Nephron progenitor cell (in vitro differentiated cells): ENCODE measurements at places on chromosomes 1 and 21.

DNA sequence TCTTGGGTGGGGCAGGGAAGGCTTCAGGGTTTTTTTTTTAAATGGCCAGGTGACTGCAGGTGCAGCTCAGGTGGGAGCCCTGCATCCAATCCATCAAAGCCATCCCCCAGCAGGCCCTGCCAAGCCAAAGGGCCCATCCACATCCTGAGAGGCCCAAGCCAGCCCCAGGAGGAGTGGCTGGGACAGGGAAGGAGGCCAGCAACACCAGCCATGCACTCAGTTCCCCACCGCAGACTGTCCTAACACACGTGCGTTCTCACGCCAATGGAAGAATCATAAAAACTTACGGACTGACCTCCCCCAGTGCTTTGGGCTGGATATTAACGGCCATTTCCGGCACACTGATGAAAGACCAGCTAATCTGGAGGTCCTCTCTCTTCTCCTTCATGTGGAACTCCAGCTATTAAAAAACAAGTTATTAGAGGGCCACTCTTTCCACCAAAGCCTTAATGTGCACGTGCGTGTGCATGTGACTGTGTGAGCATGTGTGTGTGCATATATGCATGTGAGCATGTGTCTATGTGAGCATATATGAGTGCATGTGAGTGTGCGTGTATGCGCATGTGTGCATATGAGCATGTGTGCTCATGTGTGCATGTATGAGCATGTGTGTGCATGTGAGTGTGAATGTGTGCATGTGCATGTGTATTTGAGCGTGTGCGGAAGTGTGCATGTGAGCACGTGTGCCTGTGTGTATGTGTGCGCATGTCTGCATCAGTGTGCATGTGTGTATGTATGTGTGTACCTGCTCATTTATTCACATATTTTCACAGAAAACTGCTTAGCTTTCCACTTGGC lies 35.1 kb downstream of the C2CD2 start:
- H3K36me3 ChIP-seq, result peaks cover 33% of the 10 kb centered on the region
- H3K4me3 ChIP-seq, result no peak overlapping the region
- H3K27ac ChIP-seq, result no peak overlapping the region
- H3K27me3 ChIP-seq, result peaks cover 12% of the 10 kb centered on the region

GRCh38 chr1:167440345-167440744 lies 78.0 kb downstream of the CD247 start:
- peaks cover 5% of the 10 kb centered on the region for H3K36me3 ChIP-seq
- no peak for DNase-seq
- peak overlapping the region; percentile 68 for H3K4me3 ChIP-seq
- H3K4me1 ChIP-seq, result peaks cover 19% of the 10 kb centered on the region

DNA sequence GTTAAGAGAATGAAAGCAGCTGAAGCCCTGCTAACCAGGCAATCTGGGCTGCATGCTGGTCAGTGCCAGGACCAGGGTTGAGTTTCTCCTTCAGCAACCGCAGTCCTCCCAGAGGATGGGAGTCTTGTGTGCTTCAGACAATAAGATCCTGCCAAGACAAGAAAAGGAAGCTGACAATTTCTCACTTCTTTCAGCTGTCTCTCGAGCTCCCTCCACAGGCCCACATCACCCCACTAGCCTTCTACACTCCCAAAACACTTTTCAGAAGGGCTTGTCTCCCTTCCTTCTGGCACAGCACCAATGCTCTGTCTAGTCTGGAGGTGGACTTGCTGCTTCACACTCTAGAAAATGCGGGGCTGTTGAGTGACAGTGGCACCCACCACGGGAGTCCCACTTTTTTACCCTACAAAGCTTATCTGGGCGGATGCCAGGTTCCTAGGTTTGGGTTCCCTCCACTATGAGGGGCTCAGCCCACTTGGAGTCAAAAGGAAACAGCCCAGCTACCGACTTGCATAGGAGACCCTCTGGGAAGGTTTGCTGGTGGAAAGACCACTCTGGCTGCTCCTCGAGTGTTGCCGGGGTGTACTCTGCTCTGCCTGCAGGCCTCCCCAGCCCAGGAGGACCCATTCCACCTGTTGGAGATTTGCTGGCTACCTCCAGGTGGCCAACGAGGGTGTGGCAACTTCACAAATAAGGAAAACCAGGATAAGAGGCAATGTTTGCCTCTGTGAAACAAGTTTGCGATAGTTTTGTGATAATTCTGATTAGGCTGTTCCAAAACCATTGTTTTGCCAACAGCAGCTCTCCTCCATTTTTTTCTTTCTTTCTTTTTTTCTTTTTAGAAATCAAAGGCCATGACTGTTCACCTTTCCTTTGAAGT lies 68.9 kb downstream of the TENT5C start:
- no peaks in the 10 kb centered on the region for H3K36me3 ChIP-seq
- H3K4me3 ChIP-seq, result no peak overlapping the region
- no peak overlapping the region for H3K27ac ChIP-seq
- DNase-seq, result no peak
- no peaks in the 10 kb centered on the region for H3K4me1 ChIP-seq

DNA sequence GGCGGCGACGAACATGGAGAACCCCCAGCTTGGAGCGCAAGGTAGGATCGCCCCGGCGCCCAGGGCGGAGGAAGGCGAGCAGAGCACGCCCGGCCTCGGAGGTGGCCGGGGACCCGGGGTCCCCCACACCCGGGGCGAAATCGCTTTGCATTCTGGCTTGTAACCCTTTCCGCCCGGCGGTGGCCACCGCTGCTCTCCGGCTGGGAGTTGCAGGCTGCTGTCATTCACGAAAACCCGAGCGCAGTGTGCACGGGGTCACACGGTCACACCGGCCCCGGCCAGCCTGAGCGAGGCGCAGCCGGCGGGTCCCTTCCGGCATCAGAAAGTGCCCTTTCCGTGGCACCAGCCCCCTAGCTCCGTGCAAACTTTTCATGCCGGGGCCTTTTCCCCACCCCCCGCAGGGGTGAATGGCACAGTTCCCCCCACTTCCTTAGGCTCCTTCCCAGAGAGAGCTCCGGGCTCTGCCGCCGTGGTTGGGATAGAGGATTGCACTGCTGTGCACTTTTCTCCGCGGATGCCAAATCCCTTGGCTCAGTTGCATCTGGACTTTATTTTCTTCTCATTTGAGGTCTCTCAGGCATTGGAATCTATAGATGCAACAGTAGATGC lies 802 bp downstream of the KAZN start:
- peaks cover 3% of the 10 kb centered on the region for H3K27me3 ChIP-seq
- H3K4me3 ChIP-seq, result peak overlapping the region; percentile 88
- peak; percentile 63 for DNase-seq
- H3K4me1 ChIP-seq, result peaks cover 71% of the 10 kb centered on the region
- no peaks in the 10 kb centered on the region for H3K36me3 ChIP-seq

DNA sequence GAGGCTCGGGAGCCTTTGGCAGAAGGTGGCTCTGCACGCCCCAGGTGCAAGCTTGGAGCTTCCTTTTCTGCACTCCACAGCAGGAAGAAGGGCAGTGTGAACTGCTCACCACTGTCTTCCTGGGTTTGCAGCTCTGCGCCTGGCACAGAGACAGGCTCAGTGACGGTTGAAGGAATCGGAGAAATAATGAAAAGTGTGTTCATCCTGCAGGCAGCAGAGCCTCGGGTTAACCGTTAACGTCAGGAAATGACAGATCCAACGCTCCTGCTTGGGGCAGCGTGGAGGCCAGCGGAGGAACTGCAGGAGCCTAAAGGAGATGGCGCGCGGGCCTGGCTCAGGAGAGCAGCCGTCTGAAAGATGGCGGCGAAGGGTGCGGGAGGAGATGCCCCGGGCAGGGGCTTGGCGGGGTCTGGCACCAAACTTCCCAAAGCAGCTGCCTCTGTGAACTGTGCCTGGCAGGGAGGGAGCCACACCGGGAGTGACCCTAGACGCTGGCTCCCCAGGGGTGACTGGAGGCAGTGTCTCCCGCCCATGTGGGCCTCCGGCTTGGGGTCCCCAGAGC lies 10.9 kb upstream of the SAMD11 start:
- peaks cover 75% of the 10 kb centered on the region for H3K4me1 ChIP-seq
- H3K27ac ChIP-seq, result no peak overlapping the region

- H3K27ac ChIP-seq, result no peak overlapping the region
- peaks cover 13% of the 10 kb centered on the region for H3K4me1 ChIP-seq
- H3K4me3 ChIP-seq, result peak overlapping the region; percentile 81
- no peaks in the 10 kb centered on the region for H3K36me3 ChIP-seq
Measured at GRCh38 chr1:237042526-237042891, 525 bp downstream of the RYR2 start.

DNA sequence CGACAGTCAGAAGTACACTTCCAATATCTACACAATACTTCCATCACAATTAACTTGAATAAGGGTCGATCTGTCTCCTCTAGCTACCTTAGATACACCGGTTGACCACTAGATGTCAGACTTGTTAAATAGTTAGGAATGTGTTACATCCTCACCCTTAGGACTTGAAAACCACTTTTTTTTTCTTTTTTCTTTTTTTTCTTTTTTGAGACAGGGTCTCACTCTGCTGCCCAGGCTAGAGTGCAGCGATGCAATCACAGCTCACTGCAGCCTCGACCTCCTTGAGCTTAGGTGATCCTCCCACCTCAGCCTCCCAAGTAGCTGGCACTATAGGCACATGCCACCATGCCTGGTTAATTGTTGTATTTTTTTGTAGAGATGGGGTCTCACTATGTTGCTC lies 120.4 kb upstream of the GREM2 start:
- H3K4me3 ChIP-seq, result no peak overlapping the region
- H3K4me1 ChIP-seq, result peaks cover 4% of the 10 kb centered on the region
- H3K27me3 ChIP-seq, result no peaks in the 10 kb centered on the region
- H3K36me3 ChIP-seq, result no peaks in the 10 kb centered on the region
- no peak for DNase-seq

GRCh38 chr1:8660411-8660828 lies 157.0 kb downstream of the RERE start:
- H3K4me1 ChIP-seq, result peaks cover 7% of the 10 kb centered on the region
- no peak for DNase-seq
- peaks cover 36% of the 10 kb centered on the region for H3K36me3 ChIP-seq
- H3K27me3 ChIP-seq, result no peaks in the 10 kb centered on the region

DNA sequence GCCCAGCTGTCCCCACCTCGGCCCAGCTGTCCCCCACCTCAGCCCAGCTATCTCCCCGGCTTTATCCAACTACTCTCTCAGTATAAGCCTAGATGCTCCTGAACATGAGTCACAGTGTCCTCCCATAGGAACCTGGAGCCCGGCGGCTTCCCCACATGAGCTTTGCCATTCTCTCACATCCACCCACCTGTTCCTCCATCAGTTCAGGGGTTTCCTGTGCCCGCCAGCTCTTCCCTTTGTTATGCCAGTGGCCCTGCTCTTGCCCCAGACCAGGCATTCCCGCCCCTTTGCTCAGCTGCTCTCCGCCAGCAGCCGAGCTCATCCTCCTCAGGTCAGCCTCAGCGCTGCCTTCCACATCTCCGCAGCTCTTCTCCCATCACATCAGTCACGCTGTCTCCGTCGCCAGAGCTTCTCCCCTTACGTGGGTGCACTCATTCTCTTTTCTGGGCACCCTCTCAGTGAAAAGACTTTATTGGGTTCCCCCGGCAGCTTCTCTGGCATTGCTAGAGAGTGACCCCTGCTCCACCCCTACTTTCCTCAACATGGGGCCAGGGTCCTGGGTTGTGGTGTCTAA lies 89.5 kb upstream of the CSF3R start:
- H3K4me1 ChIP-seq, result peaks cover 22% of the 10 kb centered on the region
- no peak overlapping the region for H3K4me3 ChIP-seq
- no peaks in the 10 kb centered on the region for H3K36me3 ChIP-seq
- peaks cover 36% of the 10 kb centered on the region for H3K27me3 ChIP-seq
- H3K27ac ChIP-seq, result no peak overlapping the region

DNA sequence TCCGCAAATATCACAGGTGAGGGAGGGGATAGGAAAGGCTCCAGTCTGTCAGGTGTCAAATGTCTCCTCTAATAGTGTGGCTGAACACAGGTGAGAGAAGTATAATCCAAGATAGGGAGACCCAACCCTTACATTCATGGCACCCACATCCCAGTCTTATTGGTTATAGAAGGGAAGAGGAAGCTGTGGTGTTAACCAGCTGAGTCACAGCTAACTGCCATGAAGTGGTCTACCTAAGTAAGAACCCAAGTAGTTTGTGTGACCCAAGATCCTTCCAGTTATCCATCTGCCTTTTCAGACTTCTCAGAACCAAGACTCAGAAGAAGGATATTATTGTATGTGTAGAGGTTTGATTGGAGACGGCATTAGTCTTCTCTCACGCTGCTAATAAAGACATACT lies 37.1 kb downstream of the DDAH1 start:
- DNase-seq, result no peak
- H3K4me3 ChIP-seq, result no peak overlapping the region
- H3K4me1 ChIP-seq, result peaks cover 11% of the 10 kb centered on the region
- H3K27ac ChIP-seq, result no peak overlapping the region
- H3K27me3 ChIP-seq, result no peaks in the 10 kb centered on the region

GRCh38 chr1:189597083-189597482 lies 880.6 kb downstream of the BRINP3 start:
- H3K36me3 ChIP-seq, result no peaks in the 10 kb centered on the region
- no peak for DNase-seq
- peaks cover 4% of the 10 kb centered on the region for H3K27me3 ChIP-seq
- no peak overlapping the region for H3K27ac ChIP-seq

GRCh38 chr1:18912550-18912949 lies 10.2 kb upstream of the ALDH4A1 start:
- peaks cover 3% of the 10 kb centered on the region for H3K27me3 ChIP-seq
- no peak overlapping the region for H3K27ac ChIP-seq
- H3K36me3 ChIP-seq, result peaks cover 13% of the 10 kb centered on the region
- H3K4me3 ChIP-seq, result no peak overlapping the region

- peaks cover 34% of the 10 kb centered on the region for H3K36me3 ChIP-seq
- peaks cover 8% of the 10 kb centered on the region for H3K4me1 ChIP-seq
- H3K27me3 ChIP-seq, result peaks cover 7% of the 10 kb centered on the region
- DNase-seq, result no peak
- H3K27ac ChIP-seq, result no peak overlapping the region
Measured at GRCh38 chr1:67773462-67773861, 59.8 kb downstream of the GNG12 start.

DNA sequence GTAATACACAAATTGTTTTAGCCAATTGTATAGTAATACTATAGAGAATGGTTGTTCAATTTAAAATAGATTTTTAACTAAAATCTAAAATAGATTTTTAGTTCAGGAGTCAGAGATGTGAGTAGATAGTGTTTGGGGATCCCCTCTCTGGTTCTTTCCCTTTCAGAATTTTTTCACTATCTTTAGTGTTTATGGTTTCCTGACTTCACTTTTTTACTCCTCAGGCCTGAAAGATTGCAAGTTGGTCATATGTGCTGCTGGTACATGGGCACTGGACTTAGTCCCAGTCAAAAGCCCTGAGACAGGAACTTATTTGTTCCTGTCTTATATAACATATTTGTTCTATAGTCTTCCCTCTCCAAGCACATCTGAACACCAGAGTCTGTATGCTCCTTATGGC lies 96.8 kb upstream of the ATP1B1 start:
- peaks cover 9% of the 10 kb centered on the region for H3K4me1 ChIP-seq
- no peak overlapping the region for H3K4me3 ChIP-seq
- H3K27ac ChIP-seq, result no peak overlapping the region

GRCh38 chr1:4425892-4426291 lies 228.5 kb upstream of the AJAP1 start:
- no peak overlapping the region for H3K27ac ChIP-seq
- no peaks in the 10 kb centered on the region for H3K36me3 ChIP-seq
- H3K4me3 ChIP-seq, result no peak overlapping the region
- H3K4me1 ChIP-seq, result peaks cover 14% of the 10 kb centered on the region

GRCh38 chr1:39955547-39956539 lies 898 bp downstream of the MFSD2A start:
- peaks cover 5% of the 10 kb centered on the region for H3K36me3 ChIP-seq
- peaks cover 62% of the 10 kb centered on the region for H3K27me3 ChIP-seq
- H3K4me1 ChIP-seq, result peaks cover 13% of the 10 kb centered on the region
- peak; percentile 40 for DNase-seq
- H3K27ac ChIP-seq, result no peak overlapping the region
